Stimulated activated CD4-positive, alpha-beta T cell treated with anti-CD3 and anti-CD28 coated beads, Interleukin-4, amount 100 ng/mL, for 4 hours (primary cell): ENCODE measurements at places on chromosomes 5 and 9.

GRCh38 chr9:13845460-13845859 is 468.5 kb downstream of the NFIB start:
- no peak for DNase-seq

GRCh38 chr5:154095904-154096303 is 57.1 kb downstream of the MFAP3 start:
- no peak for DNase-seq

- no peak for DNase-seq
Measured at GRCh38 chr9:37471942-37472684, 6.9 kb upstream of the ZBTB5 start.

DNA sequence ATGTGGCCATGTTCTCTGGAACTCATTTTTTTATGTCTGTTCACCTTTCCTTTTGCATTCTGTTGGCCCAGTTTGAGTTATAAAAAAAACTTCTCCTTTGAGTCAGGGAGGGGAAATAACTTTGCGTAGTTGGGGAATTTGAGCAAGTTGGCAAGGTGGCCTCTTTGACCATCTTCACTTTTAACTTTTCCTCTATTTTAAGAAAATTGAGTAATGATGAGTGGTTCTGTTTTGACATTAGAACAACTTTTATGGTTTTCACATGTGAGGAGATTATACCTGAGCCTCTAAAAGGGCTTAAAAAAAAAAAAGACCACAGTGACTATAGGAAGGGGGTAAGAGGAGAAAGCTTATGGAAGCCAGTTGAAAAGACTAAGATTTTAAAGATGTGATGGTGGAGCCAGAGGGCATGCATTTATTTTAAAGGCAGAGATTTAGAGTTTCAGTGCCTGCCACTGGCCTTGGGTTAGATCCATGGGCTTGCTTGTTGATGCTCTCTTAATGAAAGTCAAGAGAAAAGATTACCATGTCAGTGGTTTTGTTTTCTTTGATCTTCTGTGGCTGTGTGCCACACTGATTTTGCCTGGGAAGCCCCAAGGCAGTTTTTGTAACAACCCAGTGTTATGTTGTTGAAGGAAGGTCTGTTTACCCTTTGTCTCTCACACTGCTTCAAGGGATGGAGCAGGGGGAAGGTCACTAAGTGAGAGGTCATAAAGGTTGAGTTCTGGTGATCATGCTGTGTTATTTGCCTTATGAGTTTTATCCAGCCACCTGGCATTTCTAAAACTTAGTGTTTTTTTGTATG is 219.7 kb upstream of the CD180 start:
- DNase-seq = no peak

DNA sequence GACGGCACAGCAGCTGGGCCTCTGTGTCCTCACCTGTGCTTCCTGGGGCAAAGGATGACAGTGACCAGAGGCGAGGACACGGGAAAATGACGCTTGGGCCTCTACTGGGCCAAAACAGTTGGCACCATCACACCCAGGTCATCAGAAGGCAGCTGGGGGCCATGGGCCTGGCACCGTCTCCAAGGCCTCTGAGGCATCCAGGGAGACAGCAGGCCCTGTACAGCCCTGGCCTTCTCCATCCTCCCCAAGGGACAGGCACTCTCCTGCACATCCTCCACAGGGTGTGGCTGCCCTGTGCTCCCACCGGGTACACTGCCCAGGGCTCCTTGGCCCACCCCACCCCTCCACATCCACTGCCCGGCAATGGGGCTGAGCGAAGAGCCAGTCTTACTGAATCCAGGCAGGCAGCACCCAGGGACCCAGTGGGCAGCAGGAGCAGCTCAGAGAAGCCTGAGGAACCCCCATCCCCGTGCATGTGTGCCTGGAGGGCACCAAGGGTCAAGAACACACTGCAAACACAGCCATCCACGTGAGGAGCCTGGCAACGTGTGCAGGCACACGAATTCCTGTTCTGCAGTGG is 4.0 kb downstream of the LPCAT1 start:
- DNase-seq = no peak
